Epithelial cell of alveolus of lung (primary cell): ENCODE measurements at places on chromosomes 1 and 21. TPM values are rescaled to one million over a fixed set of nuclear protein-coding genes. Genes with fewer than 3 reads are reported as not detected.

Gene CFHR3
- 0.24 TPM in 1 of 2 replicates, not detected in the other for total RNA-seq

Gene TIAM1
- 0.48 and 2.7 TPM in 2 replicates for total RNA-seq

Gene ST6GALNAC5
- total RNA-seq, result 0.64 and 5.3 TPM in 2 replicates

Gene EFNA3
- 1.7 and 1.9 TPM in 2 replicates for total RNA-seq

Gene ALX3
- total RNA-seq, result not detected in 2 replicates

Gene ACTL8
- total RNA-seq, result 0.08 TPM in 1 of 2 replicates, not detected in the other

Gene A3GALT2
- 1.0 TPM in 1 of 2 replicates, not detected in the other for total RNA-seq

Gene SPRR2F
- total RNA-seq, result not detected in 2 replicates

Gene SELP
- not detected in 2 replicates for total RNA-seq
